ENCODE measurements at places on chromosomes 3 and 15. TPM values are rescaled to one million over a fixed set of nuclear protein-coding genes. Genes with fewer than 3 reads are reported as not detected.

The KNL1 gene
- total RNA-seq: 7.6 TPM

The NRROS gene
- total RNA-seq: 0.68 TPM

The STAB1 gene
- total RNA-seq: 0.12 TPM

The CHRNA5 gene
- total RNA-seq: 11.5 TPM

The UNC13C gene
- 1.3 TPM for total RNA-seq

The ROBO1 gene
- 182 TPM for total RNA-seq

The CYP1A1 gene
- 410 TPM for total RNA-seq

The GOLGA6A gene
- not detected for total RNA-seq

The CAMKV gene
- total RNA-seq: 1.6 TPM

The WDR73 gene
- 51.8 TPM for total RNA-seq

The SNTN gene
- not detected for total RNA-seq

The PDZRN3 gene
- total RNA-seq: 58.6 TPM

The GLDN gene
- 0.52 TPM for total RNA-seq

The RAD51 gene
- 20.5 TPM for total RNA-seq

The SLC51B gene
- 1.2 TPM for total RNA-seq

The GOLGA6L10 gene
- total RNA-seq: 6.3 TPM

The ATP13A5 gene
- total RNA-seq: not detected

The TP53BP1 gene
- total RNA-seq: 101 TPM

The IMPG2 gene
- total RNA-seq: 0.53 TPM

The MOBP gene
- total RNA-seq: not detected

The USF3 gene
- 20.8 TPM for total RNA-seq

The DISP2 gene
- 1.5 TPM for total RNA-seq

The TGFBR2 gene
- 26.1 TPM for total RNA-seq

The SLC24A5 gene
- 1.3 TPM for total RNA-seq

All from type B pancreatic cell (in vitro differentiated cells).